ENCODE measurements at places on chromosomes 1 and 21. TPM values are rescaled to one million over a fixed set of nuclear protein-coding genes. Genes with fewer than 3 reads are reported as not detected.

UMODL1 gene
- not detected for total RNA-seq

S100A14 gene
- total RNA-seq, result 1.4 TPM

SUCO gene
- total RNA-seq, result 57.1 TPM

SYDE2 gene
- 24.2 TPM for total RNA-seq

CDA gene
- total RNA-seq, result not detected

DNA sequence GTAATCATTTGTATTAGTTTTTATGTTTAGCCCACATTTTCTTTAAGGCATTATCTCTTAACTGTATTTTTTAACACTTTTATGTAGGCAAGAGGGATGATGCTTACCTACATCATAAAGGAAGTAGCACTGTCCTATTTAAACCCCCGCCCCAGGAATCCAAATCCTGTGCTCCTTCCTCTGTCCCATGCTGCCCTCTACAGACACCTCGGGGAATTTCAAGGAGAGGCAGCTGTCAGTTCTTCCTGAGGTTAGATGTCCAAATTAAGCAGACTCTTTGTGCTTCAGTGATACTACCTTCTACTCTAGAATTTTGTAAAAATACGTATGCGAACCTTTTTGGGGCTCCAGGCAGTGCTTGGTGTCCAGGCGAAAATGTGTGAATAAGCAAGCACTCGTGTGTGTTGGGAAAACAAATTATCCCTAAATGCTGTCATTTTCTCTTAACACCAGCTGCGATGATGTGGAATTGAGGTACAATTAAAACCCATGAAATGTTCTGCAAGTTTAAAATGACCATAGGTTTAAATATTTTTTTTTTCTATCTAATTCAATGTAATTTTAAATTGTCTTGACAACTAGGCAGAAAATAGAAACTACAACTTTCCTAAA, 19.2 kb downstream of the CRCT1 start:
- peaks cover 4% of the 10 kb centered on the region for H3K36me3 ChIP-seq
- no peaks in the 10 kb centered on the region for H3K4me1 ChIP-seq
- no peaks in the 10 kb centered on the region for H3K27me3 ChIP-seq
- H3K27ac ChIP-seq, result no peak overlapping the region

GRCh38 chr1:203427451-203427850, 48.2 kb upstream of the PRELP start:
- H3K36me3 ChIP-seq, result no peaks in the 10 kb centered on the region
- no peak overlapping the region for H3K4me3 ChIP-seq
- H3K27me3 ChIP-seq, result peaks cover 6% of the 10 kb centered on the region
- no peak for DNase-seq

DNA sequence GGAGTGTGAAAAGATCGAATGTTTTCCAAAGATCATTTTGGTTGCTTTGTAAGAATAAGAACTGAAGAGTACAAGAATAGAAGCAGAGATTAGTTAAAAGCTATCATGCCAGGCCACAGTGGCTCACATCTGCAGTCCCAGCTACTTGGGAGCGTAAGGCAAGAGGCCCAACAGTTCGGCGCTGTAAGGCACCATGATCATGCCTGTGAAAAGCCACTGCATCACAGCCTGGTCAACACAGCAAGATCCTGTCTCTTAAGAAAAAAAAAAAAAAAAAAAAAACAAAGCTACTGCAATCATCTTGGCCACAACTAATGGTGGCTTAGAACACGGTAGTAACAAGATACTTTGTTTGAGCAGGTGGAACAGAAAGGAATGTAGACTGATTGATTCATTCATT, 116.2 kb downstream of the EIF4G3 start:
- no peak overlapping the region for H3K4me3 ChIP-seq
- H3K4me1 ChIP-seq, result peaks cover 12% of the 10 kb centered on the region
- H3K27ac ChIP-seq, result no peak overlapping the region

GRCh38 chr1:79431340-79431739, 424.8 kb upstream of the ADGRL4 start:
- H3K27ac ChIP-seq, result no peak overlapping the region
- H3K4me3 ChIP-seq, result no peak overlapping the region
- DNase-seq, result no peak
- H3K4me1 ChIP-seq, result no peaks in the 10 kb centered on the region

GRCh38 chr1:235051521-235051920, 77.1 kb downstream of the TOMM20 start:
- DNase-seq, result no peak
- H3K36me3 ChIP-seq, result peaks cover 6% of the 10 kb centered on the region
- no peaks in the 10 kb centered on the region for H3K27me3 ChIP-seq
- H3K27ac ChIP-seq, result no peak overlapping the region

GRCh38 chr1:180796897-180797640, 115.6 kb upstream of the KIAA1614 start:
- no peak overlapping the region for H3K4me3 ChIP-seq
- H3K4me1 ChIP-seq, result peaks cover 2% of the 10 kb centered on the region
- H3K27me3 ChIP-seq, result no peaks in the 10 kb centered on the region
- H3K27ac ChIP-seq, result no peak overlapping the region
